Central memory CD8-positive, alpha-beta T cell (primary cell): ENCODE measurements at places on chromosomes 5 and 9.

- H3K4me1 ChIP-seq: no peaks in the 10 kb centered on the region
- H3K4me3 ChIP-seq: no peak overlapping the region
- no peak overlapping the region for H3K27ac ChIP-seq
- peaks cover 78% of the 10 kb centered on the region for H3K27me3 ChIP-seq
- DNase-seq: no peak
- no peaks in the 10 kb centered on the region for H3K36me3 ChIP-seq
Measured at GRCh38 chr5:176157656-176158055, 80.6 kb upstream of the SIMC1 start.

GRCh38 chr9:134407121-134407779 is 81.0 kb downstream of the RXRA start:
- DNase-seq: peak; percentile 77
- no peaks in the 10 kb centered on the region for H3K27me3 ChIP-seq
- H3K36me3 ChIP-seq: peaks cover 13% of the 10 kb centered on the region

- H3K27ac ChIP-seq: no peak overlapping the region
- no peaks in the 10 kb centered on the region for H3K4me1 ChIP-seq
- peaks cover 13% of the 10 kb centered on the region for H3K27me3 ChIP-seq
- H3K36me3 ChIP-seq: no peaks in the 10 kb centered on the region
- no peak overlapping the region for H3K4me3 ChIP-seq
Measured at GRCh38 chr9:16866587-16866986, 3.9 kb downstream of the BNC2 start.

GRCh38 chr9:19642256-19642655 is 146.6 kb downstream of the SLC24A2 start:
- H3K27ac ChIP-seq: no peak overlapping the region
- no peaks in the 10 kb centered on the region for H3K36me3 ChIP-seq
- H3K27me3 ChIP-seq: peaks cover 4% of the 10 kb centered on the region
- H3K4me1 ChIP-seq: no peaks in the 10 kb centered on the region

- H3K27ac ChIP-seq: no peak overlapping the region
- H3K4me3 ChIP-seq: no peak overlapping the region
- peak; percentile 18 for DNase-seq
- H3K4me1 ChIP-seq: peaks cover 25% of the 10 kb centered on the region
Measured at GRCh38 chr5:37738057-37738691, 101.7 kb downstream of the GDNF start.

DNA sequence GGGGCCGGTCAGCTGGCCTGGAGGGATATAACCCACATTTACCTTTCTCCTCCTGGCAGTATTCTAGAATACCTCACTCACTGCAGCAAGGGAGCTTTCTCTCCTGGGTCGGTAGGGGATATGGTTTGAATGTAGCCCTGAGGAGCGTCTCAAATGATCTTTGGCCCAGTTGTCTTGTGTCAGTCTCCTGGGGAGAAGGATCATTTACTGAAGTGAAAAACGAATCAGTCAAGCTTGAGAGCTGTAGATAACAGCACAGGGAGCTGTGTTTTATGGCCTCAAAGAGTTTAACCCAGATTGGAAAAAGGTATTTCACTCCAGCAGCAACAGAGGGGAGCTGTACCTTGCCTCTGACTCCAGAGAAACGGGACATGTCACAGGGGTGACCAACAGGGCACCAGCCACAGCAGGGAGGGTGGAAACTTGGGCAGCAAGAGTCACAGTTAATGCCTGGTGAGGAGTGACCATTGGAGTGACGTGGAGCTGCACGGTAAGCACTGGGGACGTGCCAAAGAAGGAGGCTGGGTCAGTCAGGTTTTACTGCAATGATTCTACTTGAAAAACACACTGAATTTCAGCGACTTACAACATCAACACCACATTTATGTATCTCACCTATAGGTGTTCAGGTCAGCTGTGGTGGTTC is 29.8 kb upstream of the ZFR start:
- H3K27me3 ChIP-seq: no peaks in the 10 kb centered on the region
- H3K36me3 ChIP-seq: no peaks in the 10 kb centered on the region
- H3K27ac ChIP-seq: no peak overlapping the region
- no peak overlapping the region for H3K4me3 ChIP-seq
- H3K4me1 ChIP-seq: no peaks in the 10 kb centered on the region

GRCh38 chr9:124899845-124900244 is 37.9 kb downstream of the ARPC5L start:
- H3K4me3 ChIP-seq: no peak overlapping the region
- H3K27ac ChIP-seq: no peak overlapping the region
- peaks cover 32% of the 10 kb centered on the region for H3K36me3 ChIP-seq

DNA sequence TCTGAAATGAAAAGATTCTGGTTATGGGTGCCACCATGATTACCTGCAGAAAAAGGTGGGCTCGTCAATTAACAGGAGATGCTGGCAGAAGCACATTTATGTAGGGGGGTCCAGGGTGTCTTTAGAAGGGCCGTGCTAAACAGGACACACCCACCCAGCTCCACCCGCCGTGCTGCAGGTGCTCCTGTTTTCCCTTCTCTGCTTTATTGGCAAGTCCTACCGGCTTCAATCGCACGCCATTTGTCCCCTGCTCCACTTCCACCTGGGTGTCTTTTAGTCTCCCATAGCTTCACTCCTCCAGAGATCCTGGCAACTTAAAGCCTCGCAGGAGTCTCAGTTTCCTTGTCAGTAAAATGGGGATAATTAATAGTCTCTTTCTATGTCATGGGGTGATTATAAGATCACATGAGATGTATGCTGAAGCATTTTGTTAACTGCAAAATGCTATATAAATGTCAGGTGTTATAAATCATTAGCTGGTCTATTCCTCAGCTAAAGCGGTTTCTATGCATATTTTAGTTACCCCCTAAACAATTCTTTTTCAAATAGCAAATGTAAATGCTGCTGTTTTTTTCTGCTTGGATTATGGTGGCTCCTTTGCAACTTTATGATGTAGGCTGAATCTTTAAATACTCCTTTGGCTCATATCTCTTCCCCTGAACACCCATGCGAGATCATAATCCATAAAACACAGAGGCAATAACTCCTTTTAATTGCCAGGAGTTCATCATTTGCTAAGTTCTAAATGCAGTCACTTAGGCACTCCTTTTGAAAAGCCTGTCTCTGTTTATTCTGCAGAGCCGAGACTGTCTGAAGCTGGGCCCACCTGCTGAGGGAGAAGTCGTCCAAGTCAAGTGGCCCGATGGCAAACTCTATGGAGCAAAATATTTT is 406.9 kb downstream of the KDM4C start:
- H3K4me1 ChIP-seq: peaks cover 9% of the 10 kb centered on the region
- DNase-seq: no peak
- no peak overlapping the region for H3K4me3 ChIP-seq
- H3K27ac ChIP-seq: no peak overlapping the region
- peaks cover 26% of the 10 kb centered on the region for H3K36me3 ChIP-seq

DNA sequence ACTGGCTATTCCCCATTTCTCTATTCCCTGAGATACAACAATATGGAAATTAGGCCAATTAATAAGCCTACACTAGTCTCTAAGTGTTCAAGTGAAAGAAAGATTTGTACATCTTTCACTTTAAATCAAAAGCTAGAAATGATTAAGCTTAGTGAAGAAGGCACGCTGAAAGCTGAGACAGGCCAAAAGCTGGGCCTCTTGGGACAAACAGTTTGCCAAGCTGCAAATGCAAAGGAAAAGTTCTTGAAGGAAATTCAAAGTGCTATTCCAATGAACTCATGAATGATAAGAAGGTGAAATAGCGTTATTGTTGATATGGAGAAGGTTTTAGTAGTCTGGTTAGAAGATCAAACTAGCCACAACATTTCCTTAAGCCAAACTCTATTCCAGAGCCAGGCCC is 256.2 kb downstream of the ZSWIM6 start:
- H3K27me3 ChIP-seq: peaks cover 34% of the 10 kb centered on the region
- H3K4me3 ChIP-seq: no peak overlapping the region
- no peaks in the 10 kb centered on the region for H3K36me3 ChIP-seq
- no peak for DNase-seq
- H3K27ac ChIP-seq: no peak overlapping the region

DNA sequence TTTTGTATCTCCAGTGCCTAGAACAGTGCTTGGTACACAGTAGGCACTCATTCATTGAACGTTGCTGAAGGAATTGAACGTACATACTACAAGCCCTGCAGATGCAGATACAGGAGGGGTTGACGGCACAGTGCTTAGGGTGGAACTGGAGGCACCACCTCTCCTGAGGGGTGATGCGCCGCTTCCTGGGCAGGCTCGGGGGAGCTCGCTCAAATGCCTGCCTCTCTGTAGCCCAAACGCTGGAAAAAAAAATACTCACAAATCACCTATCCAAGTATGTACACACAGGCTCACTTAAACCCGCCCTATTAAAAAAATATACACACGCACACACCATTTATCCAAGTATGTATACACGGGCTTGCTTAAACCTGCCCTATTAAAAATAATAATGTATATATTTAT is 536 bp upstream of the COMMD10 start:
- H3K4me1 ChIP-seq: peaks cover 30% of the 10 kb centered on the region
- H3K27me3 ChIP-seq: no peaks in the 10 kb centered on the region
- peak; percentile 14 for DNase-seq
- peak overlapping the region; percentile 87 for H3K4me3 ChIP-seq

DNA sequence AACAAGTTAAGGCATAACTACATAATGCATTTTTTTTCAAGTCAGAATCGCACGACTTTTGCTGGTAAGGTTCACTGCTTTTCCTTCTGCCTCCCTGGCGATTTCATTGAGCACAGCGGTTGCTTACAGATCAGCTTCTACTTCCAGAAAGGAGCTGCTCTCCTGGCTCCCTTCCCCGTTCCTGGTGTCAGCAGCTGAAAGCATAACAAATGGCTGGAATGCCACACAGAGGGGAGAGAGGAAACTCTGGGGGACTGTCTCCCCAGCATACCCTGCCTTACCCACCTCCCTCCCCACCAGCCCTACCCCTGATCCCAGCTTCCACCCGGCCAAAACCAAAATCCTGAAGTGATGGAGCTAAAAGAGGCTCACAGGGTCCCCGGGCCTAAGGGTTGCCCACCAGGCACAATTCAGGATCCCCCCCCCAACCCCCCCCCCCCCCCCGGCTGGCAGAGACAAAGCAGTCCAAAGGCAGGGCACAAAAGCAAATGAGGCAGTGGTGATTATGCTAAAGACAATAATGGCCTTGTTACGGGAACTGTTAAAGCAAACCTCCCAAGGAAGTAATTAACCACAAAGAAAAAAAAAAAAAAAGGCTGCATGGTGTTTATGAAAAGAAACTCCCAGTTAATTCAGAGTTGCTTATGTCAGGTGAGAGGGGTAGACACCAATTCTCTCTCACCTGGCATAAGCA is 126.1 kb upstream of the WWC1 start:
- no peak for DNase-seq
- H3K27ac ChIP-seq: no peak overlapping the region
- H3K4me1 ChIP-seq: no peaks in the 10 kb centered on the region
- no peak overlapping the region for H3K4me3 ChIP-seq

DNA sequence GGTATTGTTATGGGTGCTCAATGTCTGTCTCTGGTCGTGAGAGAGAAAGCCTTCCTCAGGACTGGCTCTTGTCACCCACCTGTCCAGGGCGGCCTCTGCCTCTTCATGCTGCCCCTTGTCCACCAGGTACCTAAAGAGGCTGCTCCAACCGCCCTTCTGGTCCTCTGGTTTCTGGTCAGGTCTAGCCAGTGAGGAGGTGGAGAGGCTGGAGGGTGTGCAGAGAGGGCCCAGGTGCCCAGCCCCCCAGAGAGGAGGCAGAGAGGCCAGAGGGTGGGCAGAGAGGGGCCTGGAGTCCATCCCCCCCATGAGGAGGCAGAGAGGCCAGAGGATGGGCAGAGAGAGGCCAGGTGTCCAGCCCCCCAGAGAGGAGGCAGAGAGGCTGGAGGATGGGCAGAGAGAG is 329.8 kb upstream of the IRX4 start:
- no peak for DNase-seq
- H3K36me3 ChIP-seq: no peaks in the 10 kb centered on the region
- no peaks in the 10 kb centered on the region for H3K4me1 ChIP-seq
- no peak overlapping the region for H3K4me3 ChIP-seq
- no peak overlapping the region for H3K27ac ChIP-seq

- no peaks in the 10 kb centered on the region for H3K4me1 ChIP-seq
- no peak overlapping the region for H3K4me3 ChIP-seq
- H3K27me3 ChIP-seq: no peaks in the 10 kb centered on the region
- H3K36me3 ChIP-seq: no peaks in the 10 kb centered on the region
- DNase-seq: no peak
Measured at GRCh38 chr5:59843511-59844213, 49.9 kb downstream of the PDE4D start.

DNA sequence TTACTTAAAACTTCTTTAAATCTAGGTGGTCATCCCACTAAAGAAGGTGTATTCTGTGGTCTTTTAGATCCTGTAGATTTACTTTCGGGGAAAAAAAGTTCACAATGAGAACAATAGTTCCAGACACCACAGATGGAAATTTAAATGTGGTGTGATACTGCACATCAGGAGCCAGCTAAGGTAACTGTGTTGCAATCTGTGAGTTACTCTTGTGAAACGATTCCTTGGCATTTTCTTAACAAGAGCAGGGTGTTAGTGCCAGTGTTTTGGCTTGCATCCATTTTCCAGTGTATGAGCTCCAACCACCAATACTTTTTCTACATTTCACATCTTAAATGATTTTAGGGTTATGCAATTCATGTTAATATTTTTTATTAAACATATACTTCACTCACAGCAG is 674.5 kb downstream of the CETN3 start:
- H3K27me3 ChIP-seq: no peaks in the 10 kb centered on the region
- H3K4me3 ChIP-seq: no peak overlapping the region
- H3K36me3 ChIP-seq: no peaks in the 10 kb centered on the region
- H3K27ac ChIP-seq: no peak overlapping the region
- no peak for DNase-seq

GRCh38 chr5:95283022-95283615 is 1.8 kb downstream of the MCTP1 start:
- peaks cover 5% of the 10 kb centered on the region for H3K4me1 ChIP-seq
- no peaks in the 10 kb centered on the region for H3K36me3 ChIP-seq
- H3K27ac ChIP-seq: no peak overlapping the region
- peak overlapping the region; percentile 46 for H3K4me3 ChIP-seq

- peaks cover 2% of the 10 kb centered on the region for H3K36me3 ChIP-seq
- DNase-seq: no peak
- no peak overlapping the region for H3K4me3 ChIP-seq
- peaks cover 54% of the 10 kb centered on the region for H3K27me3 ChIP-seq
- H3K27ac ChIP-seq: no peak overlapping the region
- H3K4me1 ChIP-seq: peaks cover 5% of the 10 kb centered on the region
Measured at GRCh38 chr9:114238891-114239875, 83.7 kb upstream of the ORM1 start.

- no peaks in the 10 kb centered on the region for H3K27me3 ChIP-seq
- no peak overlapping the region for H3K27ac ChIP-seq
- no peaks in the 10 kb centered on the region for H3K4me1 ChIP-seq
- H3K36me3 ChIP-seq: no peaks in the 10 kb centered on the region
- DNase-seq: no peak
Measured at GRCh38 chr5:79484731-79485130, 29.2 kb downstream of the HOMER1 start.

- H3K4me3 ChIP-seq: no peak overlapping the region
- no peak overlapping the region for H3K27ac ChIP-seq
- DNase-seq: no peak
- H3K4me1 ChIP-seq: no peaks in the 10 kb centered on the region
- H3K36me3 ChIP-seq: no peaks in the 10 kb centered on the region
Measured at GRCh38 chr5:163846512-163846911, 341.1 kb downstream of the MAT2B start.

GRCh38 chr5:19928562-19929421 is 59.2 kb downstream of the CDH18 start:
- H3K27ac ChIP-seq: no peak overlapping the region
- H3K4me3 ChIP-seq: no peak overlapping the region
- no peak for DNase-seq
- H3K36me3 ChIP-seq: no peaks in the 10 kb centered on the region

GRCh38 chr9:111804636-111805035 is 9.9 kb upstream of the SHOC1 start:
- no peak for DNase-seq
- H3K36me3 ChIP-seq: no peaks in the 10 kb centered on the region
- H3K27ac ChIP-seq: no peak overlapping the region
- H3K4me3 ChIP-seq: no peak overlapping the region
